ENCODE measurements at places on chromosomes 11 and 22.
A peak's percentile ranks its signal among the peaks of the same experiment; 100 is the strongest.

- DNase-seq: no peak
These were observed 66.7 kb downstream of the HSD17B12 start for GRCh38 chr11:43747130-43747802.

GRCh38 chr11:55942785-55943392 lies 6.7 kb upstream of the OR5I1 start:
- DNase-seq: peak; percentile 30

DNA sequence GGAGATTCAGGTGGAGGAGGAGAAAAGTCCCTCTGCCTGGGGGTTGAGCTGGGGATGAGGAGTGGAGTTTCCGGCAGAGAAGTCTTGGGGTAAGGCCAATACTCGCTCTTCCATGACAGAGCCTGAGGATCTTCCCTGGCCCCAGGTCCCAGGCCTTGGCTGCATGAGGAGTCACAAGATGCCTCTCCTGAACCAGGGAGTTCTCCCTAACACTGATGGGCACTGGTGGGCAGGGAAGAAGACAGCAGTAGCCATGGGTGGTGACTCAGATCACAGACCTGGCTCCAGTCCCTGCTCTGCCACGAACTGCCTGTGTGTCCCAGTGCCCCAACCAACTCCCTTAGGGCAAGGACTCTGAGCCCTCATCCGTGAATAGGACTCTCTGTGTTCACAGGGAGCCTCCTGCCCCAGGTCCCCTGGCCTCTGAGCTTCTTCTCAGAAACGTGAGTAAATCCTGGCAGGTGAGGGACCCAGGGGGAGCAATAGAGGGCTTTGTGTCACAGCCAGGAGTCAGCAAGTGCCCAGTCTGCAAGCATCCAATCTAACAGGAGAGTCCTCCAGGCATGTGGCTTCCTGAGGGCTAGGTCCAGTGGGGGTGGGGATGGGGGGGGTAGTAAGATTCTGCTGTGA lies 45.5 kb upstream of the FTH1 start:
- DNase-seq: no peak

DNA sequence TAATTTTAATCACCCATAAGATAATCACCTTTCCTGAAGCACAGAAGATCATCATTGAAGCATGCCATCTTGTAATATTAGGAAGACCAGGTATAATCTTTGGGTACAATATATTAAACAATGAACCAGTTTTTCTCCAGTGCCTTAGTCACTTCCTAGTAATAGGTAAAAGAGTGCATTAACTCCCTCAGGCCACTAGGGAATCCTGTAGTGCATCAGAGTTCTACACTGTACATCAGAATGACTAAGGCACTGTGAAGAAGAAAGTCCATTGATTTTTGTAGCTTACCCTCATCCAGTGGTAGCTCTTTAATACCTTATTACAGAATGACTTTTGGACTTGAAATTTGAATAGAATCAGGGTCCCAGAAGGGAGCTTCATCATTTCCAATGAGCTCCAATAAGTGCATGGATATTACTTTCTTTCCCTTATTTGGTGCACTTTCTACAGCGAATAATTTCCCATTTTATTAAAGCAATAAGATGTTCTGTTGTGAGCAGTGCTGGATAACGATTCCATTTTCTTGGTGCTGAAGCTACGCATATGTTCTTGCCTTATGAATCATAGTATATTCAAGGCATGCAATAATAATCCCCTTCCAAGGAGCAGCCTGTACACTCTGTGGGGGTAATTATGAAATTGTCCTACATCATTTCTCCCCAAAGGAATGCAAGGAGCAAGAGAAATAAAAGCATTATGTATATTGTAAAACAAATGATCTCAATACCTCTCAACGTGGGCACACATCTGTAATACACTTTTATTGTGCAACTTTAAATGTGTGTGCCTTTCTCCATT lies 4.7 kb downstream of the C11orf87 start:
- no peak for DNase-seq

DNA sequence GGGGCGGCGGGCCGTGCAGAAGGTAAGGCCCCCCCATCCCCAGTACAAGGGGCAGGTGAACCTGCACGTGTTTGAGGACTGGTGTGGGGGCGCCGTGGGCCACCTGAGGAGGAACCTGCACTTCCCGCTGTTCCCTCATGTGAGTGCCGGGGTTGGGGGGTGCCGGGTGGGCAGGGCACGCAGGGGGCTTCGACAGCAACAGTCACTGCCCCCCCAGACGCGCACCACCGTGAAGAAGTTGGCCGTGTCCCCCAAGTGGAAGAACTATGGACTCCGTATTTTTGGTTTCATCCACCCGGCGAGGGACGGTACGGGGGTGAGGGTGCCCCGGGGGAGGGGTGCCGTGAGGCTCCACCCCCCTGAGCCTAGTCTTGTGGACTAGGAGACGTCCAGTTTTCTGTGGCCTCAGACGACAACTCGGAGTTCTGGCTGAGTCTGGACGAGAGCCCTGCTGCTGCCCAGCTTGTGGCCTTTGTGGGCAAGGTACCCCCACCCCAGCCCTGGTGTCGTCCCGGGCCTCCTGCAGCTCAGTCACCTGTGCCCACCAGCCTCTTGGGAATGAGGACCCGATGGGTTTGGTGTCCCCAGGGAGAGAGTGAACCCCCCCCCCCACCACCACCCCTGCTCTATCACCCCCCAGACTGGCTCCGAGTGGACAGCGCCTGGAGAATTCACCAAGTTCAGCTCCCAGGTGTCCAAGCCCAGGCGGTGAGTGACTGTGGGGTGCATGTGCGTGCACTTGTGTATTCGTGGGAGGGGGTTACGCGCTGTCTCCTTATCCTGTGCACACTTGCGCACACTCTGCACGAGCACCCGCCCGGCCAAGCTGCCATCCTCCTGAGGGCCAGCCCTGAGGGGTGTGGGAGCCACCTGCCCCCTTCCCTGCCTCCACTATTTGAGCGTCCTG lies 3.8 kb downstream of the B4GALNT4 start:
- DNase-seq: no peak

DNA sequence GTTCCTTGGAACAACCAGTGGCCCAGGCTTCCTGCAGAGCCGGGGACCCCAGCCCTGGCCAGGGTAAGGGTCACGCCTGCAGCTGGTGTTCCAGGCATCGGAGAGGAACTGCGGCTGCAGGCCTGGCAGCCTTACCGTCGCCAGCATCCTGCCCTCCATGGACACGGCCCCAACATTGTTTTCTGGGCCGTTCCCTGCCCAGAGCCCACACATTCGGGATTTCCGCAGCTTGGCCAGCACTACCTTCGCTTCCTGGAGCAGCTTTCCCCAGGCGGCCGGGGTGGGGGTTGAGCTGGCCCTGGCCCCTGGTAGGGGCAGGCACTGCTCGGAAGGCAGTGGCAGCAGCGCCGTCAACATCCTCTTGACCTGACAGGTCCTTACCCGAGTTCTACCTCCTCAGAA lies 17.7 kb downstream of the TXN2 start:
- no peak for DNase-seq

GRCh38 chr11:67646535-67647336 lies 3.8 kb downstream of the ACY3 start:
- DNase-seq: peak; percentile 97

DNA sequence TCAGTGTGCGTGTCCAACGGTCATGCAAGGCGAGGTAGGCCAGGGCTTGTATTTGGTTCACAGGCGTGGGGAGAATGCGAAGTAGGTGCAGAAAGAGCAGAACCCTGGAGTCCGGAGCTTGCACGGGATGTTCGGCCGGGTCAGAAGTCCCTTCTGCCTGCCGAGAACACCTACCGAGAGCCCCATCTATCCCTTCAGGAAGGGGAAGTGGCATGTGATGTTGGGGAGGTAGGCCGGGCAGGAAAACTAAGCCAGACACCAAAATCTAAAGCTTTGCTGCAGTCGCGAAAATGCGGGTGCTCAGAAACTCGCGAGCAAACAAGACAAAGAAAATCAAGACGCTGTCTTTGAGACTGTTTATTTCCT lies 435 bp upstream of the TAF6L start:
- DNase-seq: no peak

- DNase-seq: no peak
These were observed 113.0 kb downstream of the ME3 start for GRCh38 chr11:86559311-86559945.

DNA sequence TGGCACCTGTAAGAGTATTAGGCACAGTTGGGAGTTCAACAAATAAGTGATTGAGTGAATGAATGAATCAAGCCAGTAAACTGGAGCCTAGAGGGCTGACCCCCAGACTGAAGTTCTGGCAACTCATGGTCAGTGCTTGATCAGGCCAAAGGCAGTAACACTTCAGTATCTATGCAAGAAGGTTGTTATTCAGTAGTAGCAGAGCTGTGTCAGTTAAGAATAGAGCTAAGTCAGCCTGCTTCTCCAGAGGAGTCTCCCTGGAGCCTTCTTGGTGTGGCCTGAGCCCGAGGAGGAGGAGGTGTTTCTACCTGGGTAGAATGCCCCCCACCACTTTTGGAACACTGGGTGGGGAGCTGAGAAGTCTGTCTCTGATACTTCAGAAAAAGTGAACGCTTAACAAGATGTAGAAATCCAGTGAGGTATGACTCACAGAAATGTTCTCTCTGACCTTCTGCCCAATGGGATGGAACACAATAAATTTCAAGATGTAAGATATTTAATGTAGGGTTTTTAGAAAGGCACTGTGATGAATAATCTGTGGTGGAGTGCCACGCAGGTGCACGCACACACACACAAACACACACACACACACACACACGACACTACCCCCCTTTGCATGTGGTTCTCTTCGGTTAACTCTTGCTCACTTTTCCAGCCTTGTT lies 219.9 kb downstream of the HIPK3 start:
- DNase-seq: no peak

- no peak for DNase-seq
These were observed 381.3 kb upstream of the ANO5 start for GRCh38 chr11:21811572-21811971.

DNA sequence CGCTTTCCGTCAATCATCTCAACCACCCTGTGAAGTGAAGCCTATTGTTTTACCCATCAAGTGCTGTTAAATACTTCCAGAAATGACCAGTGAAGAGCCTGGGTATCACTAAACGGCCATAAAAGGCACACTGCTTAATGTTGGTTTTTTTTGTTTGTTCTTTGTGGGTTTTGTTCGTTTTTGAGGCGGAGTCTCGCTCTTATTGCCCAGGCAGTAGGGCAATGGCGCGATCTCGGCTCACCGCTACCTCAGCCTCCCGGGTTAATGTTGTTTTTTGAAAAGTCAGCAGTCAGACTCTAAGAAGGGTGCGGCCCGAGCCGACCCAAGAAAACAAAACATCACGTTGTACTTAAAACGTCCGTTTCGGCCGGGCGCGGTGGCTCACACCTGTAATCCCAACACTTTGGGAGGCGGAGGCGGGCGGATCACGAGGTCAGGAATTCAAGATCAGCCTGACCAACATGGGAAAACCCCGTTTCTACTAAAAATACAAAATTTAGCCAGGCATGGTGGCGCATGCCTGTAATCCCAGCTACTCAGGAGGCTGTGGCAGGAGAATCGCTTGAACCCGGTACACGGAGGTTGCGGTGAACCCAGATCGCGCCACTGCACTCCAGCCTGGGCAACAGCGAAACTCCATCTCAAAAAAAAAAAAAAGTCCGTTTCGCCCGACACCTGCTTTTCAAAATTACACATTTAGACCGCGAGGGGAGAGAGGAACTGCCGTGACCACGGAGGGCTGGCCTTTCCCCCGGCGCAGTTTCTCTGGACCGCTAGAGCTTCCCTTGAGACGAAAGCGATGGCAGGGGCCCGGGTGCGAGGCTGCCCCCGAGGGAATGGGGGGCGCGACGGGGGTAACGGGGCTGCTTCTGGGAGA lies 714 bp downstream of the CD59 start:
- DNase-seq: peak; percentile 84

- no peak for DNase-seq
These were observed 51.7 kb upstream of the NUP160 start for GRCh38 chr11:47899801-47900200.

- no peak for DNase-seq
These were observed 25.1 kb upstream of the CAPRIN1 start for GRCh38 chr11:34026432-34026831.

DNA sequence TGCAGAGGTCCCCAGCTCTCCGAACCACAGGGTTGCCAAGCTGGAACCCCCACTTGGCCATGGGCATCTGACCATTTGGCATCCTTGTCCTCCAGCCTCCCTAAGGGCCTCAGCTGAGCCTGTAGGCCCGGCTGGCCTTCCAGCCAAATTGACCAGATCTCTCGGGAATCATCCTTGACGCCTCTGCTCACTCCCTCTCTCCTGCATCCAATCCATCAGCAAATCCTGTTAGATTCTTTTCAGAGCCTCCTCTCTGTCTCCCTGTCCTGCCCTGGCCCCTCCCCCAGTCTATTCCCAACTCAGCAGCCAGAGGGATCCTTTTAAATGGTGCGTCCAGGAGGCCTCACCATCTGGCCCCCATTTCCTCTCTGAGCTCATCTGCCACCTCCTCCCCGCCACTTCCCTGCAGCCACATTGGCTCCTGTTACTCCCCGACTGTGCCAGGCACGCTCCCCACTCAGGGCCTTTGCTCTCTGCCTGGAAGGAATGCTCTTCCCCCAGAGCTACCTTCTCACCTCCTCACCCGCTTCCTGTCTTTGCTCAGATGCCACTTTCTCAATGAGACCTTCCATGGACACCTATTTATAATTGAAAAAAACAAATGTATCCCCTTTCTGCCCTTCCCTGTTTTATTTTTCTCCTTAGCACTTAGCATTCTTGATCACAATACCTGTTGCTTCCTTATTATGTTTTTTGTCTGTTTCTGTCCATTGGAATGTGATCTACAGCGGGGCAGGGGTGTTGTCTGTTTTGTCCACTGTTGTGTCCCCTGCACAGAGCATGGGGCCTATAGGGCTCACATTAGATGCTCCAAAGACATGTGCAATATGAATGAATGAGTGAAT lies 78.1 kb downstream of the NFAM1 start:
- DNase-seq: no peak

- DNase-seq: no peak
These were observed 6.0 kb downstream of the AIFM3 start for GRCh38 chr22:20972933-20973577.

- DNase-seq: no peak
These were observed 123.4 kb downstream of the C11orf58 start for GRCh38 chr11:16861862-16862261.

DNA sequence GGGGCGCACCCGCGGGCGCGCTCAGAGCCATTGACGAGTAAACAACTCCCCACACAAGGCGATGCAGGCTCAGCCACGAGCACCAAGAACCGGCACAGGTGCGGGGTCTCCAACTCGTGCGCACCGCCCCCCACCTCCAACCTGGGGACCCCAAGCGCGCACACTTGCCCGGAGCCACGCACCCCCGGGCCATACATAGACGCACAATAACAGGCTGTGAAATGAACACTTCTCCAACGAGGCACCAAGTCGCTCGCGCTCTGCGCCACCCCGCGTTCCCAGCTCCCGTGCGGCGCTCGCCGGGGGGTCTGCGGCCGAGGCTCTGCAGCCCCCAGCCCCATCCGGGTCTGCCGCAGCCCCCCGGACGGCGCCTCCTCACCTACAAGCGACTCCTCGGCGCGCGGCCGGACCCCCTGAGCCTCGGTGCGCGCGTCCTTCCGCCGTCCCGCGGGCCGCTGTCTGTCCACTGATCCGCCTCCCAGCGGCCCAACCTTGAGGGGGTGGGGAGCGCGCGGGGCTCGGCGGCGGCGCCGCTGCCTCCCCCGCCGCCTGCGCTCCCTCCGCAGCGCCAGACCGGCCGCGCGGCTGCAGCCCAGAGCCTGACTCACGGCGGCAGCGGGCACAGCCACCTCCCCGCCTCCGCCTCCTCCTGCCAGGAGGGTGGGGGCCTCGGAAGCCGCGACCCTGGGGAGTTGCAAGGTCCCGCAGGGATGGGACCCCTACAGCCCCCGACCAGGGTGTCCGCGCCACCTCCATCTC lies 1.6 kb downstream of the IFITM10 start:
- DNase-seq: peak; percentile 56
